ENCODE measurements at places on chromosomes 5 and 9.
A peak's percentile ranks its signal among the peaks of the same experiment; 100 is the strongest.

- DNase-seq: peak; percentile 1
Observed at GRCh38 chr5:13814301-13814700, 130.2 kb downstream of the DNAH5 start.

DNA sequence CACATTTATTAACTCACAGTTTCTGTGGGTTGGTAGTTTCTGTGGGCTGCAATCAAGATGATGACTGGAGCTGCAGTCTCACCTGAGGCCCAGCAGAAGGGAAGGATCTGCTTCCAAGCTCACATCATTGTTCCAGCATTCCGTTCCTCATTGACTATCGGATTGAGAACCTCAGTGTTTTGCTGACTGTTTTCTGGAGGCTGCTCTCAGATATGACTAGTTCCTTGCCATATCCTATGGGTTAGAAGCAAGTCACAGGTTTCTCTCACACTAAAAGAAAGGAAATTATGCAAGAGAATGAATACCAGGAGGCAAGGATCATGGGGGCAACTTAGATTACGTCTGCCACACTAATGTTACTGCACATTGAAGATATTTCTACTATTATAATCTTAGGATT, 6.3 kb upstream of the ERAP1 start:
- no peak for DNase-seq

- no peak for DNase-seq
Observed at GRCh38 chr5:39648085-39648847, 223.5 kb upstream of the DAB2 start.

DNA sequence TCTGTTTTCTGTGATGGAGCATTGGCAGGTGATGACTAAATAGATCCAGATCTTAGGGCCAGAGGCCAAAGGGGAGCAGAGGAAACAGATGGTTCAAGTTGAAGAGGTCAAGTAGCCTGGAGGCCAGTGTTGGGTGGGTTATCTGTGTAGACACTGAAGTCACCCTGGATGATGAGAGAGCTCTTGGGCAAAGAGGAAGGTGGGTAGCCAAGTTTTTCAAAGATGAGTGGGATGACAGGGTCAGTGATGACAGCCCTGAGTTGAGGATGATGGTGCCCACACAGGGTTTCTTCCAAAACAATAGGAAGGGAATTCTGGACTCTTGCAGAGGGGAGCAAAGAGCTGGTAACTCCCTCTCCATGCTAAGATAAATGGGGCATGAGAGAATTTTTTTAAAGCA, 76.6 kb downstream of the CD180 start:
- no peak for DNase-seq

DNA sequence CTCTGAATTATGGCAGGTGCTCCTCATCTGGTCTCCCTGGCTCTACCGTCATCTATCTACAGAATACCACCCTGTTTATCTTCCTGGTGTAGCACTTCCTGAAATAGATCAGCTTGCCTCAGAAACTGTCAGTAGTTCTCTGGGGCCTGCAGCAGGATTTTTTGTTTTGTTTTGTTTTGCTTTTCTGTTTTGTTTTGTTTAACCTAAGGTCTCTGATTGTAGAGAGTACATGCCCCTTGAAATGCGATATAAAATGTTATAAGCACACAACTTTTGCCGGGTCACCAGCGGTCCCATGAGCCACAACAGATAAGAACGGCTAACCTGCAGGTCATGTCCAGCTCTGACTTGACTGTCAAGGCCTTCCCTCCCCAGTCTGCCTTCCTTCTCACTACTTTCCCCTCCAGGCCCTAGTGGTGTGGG, 26.6 kb upstream of the CREBRF start:
- peak; percentile 61 for DNase-seq

- no peak for DNase-seq
Observed at GRCh38 chr5:87541676-87542075, 128.9 kb upstream of the CCNH start.

- DNase-seq: no peak
Observed at GRCh38 chr5:8079056-8079455, 210.1 kb downstream of the MTRR start.

DNA sequence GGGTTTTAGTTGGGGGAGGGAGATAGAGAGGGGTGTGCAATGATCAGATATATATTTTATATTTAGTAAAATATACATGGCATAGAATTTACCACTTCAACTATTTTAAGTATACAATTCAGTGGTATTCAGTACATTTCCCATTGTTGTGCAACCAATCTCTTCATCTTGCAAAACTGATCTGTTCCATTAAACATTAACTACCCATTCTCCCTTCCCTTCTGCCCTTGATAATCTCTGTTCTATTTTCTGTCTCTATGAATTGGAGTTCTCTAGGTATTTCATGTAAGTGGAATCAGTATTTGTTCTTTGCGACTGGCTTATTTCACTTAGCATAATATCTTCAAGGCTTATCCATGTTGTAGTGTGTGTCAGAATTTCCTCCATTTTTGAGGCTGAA, 38.6 kb downstream of the TGFBI start:
- no peak for DNase-seq

- no peak for DNase-seq
Observed at GRCh38 chr5:11903121-11903613, 1.1 kb downstream of the CTNND2 start.

GRCh38 chr5:129073111-129073510, 21.4 kb upstream of the ISOC1 start:
- DNase-seq: no peak

DNA sequence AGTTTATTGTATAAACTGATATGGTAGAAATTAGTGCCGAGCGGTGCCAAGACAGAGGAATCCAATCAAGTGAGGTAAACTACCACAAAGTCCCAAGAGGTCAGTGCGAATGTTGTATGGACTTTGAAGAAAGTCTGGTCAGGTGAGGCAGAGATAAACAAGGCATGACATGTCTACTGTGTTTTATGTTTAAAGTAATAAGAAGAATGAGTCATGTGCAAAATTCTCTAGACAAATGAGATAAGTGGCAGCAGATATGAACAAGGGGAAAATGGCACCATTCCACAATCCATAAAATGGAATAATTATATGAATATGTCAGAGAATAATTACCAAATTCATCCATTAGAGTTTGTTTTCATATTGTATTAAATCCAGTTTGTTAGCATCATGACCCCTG, 364.1 kb upstream of the CCNH start:
- no peak for DNase-seq

DNA sequence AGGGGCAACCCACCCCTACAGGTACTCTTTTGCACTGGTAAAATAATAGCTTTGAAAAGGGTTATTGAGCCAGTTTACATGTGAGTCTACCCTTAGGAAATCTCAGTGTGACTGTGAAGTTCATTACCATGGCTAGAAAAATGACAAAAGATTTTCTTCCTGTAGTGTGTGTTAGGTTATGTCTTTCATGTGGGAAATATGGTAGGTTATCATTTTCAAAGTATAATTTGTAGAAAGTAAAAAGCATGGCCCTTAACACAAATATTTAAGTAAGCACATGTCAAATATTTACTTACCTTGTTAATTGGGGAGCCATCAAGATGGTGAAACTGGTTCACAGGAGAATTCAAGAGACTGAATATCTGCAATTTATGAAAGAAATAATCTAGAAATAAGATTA, 37.3 kb upstream of the PLPP1 start:
- no peak for DNase-seq

GRCh38 chr9:6790866-6791265, 33.1 kb downstream of the KDM4C start:
- DNase-seq: no peak

GRCh38 chr9:91777292-91777830, 172.7 kb downstream of the ROR2 start:
- DNase-seq: no peak

DNA sequence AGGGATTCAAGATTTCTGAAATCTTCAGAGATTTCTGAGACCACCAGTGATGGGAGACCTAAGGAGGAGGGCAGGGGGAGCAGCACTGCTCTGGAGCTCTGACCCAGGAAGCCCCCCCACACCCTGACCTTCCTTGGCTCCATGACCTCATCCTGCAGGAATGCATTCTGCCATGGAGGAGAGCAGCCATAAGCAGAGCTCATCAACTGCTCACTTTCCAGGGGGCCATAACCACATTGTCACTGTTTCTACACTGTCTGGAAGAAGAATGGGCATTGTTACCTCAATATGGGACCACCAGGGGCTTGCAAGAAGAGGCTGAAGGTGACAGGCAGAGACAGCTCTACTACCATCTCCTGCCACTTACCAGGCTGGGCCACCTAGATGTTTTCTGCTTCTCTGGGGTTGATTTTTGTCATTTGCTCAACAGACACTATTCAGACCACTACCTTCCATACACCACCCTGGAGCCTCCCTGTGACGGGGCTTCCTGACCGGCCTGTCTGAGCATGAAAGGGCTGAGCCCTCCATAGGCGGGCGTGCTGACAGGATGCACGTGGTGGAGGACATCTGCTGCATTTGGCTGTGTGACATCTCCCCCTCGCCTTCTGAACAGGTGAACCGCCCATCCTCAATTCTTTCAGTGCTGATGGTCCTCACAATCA, 2.3 kb upstream of the TSC1 start:
- DNase-seq: no peak

DNA sequence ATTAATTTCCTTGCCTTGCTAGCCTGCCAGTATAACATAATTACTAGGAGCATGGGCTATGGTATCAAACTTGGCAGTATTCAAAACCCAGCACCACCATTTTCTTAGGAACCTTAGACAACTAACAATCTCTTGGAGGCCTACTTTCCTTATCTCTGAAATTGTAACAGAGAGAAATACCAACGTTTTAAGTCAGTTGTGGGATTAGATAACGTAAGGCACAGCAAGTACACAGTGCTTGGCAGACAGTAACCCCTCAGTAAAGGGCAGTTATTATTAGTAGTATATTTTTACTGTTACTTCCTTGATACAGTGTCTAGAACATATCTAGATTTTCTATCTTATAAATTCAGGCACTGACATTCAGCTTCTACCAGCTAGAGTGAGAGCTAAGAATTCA, 309.6 kb downstream of the ACTL7B start:
- DNase-seq: no peak

- DNase-seq: no peak
Observed at GRCh38 chr5:149546974-149547373, 4.3 kb downstream of the CSNK1A1 start.

DNA sequence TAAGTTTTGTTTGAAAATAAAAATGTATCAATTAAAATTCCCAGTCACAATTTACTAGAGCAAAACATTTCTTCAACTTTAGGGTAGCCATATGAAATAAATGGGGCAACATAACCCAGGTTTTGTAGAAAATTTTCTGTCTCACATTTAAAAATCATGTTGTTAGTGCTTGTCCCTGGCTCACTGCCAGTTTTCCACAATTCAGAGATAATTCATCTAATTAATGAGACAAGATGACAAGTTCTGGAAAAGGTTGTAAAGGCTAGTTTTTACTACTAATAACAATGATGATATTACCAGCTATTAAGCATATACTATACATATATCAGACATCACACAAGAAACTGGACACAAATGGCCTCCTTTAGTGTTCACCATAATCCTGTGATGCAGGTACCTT, 45.9 kb downstream of the MEGF9 start:
- DNase-seq: no peak

DNA sequence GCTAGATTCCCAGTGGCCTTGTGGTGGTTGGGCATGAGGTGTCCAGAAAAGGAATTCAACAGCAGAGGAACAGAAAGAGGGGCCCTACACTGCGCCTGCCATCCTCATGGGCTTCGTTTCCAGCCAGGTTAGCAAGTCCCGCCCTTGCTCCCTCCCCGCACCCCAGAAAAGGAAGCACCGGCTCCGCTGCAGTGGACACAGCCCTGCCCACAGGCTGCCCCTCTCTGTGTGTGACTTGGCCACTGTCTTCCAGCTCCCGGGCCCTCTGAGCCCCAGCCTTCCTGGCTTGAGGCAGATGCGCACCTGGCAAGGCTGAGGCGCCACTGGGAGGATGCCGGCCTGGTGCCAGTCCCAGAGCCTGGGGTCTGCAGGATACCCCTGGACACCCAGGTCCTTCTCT, 305.0 kb upstream of the IRX4 start:
- DNase-seq: no peak

GRCh38 chr5:104815212-104815611, 1252.6 kb upstream of the NUDT12 start:
- no peak for DNase-seq

Measured in hematopoietic multipotent progenitor cell (in vitro differentiated cells).